ENCODE measurements at places on chromosomes 16 and 17.
A peak's percentile ranks its signal among the peaks of the same experiment; 100 is the strongest.

DNA sequence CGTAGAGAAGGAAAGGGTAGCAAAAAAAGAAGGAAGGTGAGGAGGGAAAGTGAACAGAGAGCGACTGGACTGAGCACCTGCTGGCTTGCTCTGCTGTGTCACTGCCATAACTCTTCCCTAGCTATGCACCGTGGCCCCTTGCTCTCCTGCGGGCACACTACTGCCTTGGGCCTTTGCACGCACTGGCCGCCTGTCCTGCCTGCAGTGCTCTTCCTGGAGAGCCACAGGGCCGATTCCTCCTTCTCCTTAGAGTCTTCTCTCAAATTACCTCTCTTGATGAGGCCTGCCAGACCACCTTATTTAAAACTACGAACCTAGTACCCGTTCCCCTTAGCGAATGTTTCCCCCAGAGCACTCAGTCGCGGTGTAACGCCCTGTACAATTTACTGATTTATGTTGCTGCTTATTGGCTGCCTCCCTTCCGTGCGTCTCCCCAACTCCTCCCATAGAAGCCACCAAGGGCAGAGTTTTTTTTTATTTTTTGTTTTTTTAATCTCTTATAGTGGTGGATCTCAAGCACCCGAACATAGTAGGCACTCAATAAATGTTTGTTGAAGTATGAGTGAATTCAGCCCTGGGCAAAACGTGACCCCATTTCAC, 70.3 kb downstream of the RAI1 start:
- peak; percentile 22 for DNase-seq

GRCh38 chr16:51757124-51757470, 606.0 kb upstream of the SALL1 start:
- DNase-seq = no peak

GRCh38 chr16:90032674-90033331, 13.5 kb upstream of the DBNDD1 start:
- DNase-seq = no peak

DNA sequence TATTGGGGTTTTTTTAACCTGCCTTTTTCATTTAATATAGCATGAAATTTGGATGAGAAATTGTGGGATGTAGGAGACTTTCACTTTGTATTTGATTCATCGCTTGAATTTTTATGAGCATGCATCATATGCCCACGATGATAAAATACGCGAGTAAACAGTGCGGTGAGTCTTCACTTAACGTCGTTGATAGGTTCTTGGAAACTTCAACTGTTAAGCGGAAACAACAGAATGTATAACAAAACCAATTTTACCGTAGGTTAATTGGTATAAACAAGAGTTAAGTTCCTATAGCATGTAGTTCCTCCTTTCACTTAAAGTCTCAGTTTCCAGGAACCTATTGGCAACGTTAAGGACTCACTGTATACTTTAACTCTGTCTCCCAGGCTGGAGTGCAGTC, 28.7 kb downstream of the MMP15 start:
- DNase-seq = no peak

- no peak for DNase-seq
These were observed 46.3 kb downstream of the ZNF18 start for GRCh38 chr17:11950771-11951519.

GRCh38 chr16:53876811-53877210, 172.9 kb downstream of the FTO start:
- no peak for DNase-seq

GRCh38 chr16:81693041-81693743, 85.9 kb upstream of the PLCG2 start:
- peak; percentile 94 for DNase-seq

DNA sequence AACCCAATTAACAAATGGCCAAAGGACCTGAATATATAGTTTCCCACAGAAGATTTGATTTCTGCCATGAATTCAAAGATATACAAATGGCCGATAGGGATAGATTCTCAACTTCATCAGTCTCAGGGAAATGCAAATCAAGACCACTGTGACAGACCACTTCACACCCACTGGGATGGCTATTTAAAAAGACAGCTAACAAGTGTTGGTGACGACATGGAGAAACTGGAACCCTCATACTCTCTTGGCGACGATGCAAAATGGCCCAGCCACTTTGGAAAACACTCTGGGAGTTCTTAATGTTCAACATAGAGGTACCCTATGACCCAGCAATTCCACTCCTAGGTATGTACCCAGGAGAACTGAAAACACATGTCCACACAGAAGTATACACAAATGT, 17.4 kb upstream of the KREMEN2 start:
- no peak for DNase-seq

DNA sequence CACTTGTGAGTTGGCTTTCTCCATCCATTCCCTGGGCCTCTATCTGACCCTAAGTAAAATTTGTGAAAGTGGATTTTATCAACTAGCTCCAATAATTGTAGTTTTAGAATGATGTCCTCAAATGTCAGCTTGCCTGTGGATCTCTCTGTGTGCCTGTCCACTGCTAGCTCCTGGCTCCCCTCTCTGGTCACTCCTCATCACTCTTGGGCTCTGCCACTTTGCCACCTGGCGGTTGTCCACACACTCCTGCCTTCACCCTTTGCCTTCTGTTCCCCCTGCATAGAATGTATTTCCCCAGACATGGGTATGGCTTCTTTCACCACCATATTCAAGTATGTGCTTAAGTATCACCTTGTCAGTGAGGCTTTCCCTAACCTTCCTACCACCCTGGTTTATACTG, 19.8 kb downstream of the ANKFN1 start:
- no peak for DNase-seq

DNA sequence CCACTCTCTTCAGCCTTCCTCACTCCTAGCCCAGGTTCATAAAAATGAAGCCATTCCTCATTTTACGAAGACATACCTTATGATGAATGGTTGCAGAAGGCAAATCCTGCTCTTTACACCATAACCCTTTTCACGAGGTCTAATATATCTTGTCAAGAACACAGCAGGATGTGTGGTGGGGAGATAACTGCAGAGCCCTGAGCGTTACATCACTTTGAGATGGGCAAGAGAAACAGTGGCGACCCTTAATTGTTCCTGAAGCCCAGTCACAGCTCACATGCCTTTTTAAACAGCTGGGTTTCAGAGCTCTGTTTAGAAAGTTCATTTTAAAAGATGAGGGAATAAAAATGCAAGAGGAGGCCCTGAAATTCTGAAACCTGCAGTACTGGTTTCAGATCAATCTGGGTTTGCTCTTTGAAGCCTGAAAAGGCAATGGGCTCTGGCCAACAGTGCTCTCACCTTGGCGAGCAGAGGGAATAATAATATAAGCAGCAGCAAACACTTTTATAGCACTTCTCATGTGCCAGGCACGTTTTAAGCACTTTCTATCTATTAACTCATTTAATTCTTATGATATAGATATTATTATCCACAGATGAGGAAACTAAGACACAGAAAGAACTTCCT, 2.9 kb downstream of the FAM117A start:
- no peak for DNase-seq

GRCh38 chr16:16788004-16788403, 409.1 kb downstream of the NPIPA7 start:
- DNase-seq = no peak

- DNase-seq = peak; percentile 8
These were observed 70.0 kb upstream of the TNRC6C start for GRCh38 chr17:77888242-77889134.

DNA sequence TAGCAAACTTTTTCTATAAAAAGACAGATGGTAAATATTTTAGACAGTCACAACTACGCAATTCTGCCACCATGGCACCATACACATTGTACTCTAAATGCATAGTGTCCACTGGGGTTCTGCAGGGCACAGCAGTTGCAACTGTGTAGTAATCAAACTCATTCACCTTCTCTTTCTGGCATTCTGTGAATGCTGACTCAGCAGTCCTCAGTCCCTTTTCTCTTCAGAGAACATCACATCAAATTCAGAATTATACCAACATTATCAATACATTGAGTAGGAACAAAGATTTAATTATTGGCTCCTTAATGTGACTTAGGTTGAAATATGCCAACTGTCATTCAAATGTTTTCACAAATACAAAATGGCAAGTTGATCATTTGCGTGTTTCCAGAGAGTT, 74.2 kb upstream of the N4BP1 start:
- DNase-seq = no peak

DNA sequence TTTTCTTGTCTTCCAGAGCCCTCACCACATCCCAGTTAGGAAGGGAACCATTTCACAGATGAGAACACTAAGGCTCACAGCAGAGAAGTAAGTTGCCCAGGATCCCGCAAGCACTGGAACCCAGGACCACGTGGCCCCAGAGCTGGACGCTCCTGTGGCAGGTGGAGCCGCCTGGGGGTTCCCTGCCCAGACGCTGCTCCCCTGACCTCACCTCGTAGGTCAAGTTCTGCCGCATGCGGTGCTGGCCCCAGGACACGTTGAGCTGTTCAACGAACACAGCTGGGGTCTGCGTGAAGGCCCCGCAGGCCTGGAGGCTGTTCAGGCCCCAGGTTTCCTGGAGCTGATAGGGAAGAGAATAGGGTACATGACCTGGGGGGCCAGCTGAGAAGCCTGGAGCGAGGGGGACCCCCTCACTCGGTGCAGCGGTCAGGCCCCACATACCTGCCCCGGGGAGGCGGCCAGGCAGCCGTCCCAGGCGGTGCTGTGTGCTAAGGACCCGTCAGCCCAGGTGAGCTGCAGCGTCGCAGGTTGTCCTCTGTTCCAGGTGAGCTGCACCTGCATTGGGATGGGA, 54.1 kb downstream of the RMI2 start:
- DNase-seq = no peak

GRCh38 chr16:83973581-83974385, 5.7 kb downstream of the NECAB2 start:
- DNase-seq = no peak

- no peak for DNase-seq
These were observed 738.8 kb downstream of the WWOX start for GRCh38 chr16:78838276-78838675.

DNA sequence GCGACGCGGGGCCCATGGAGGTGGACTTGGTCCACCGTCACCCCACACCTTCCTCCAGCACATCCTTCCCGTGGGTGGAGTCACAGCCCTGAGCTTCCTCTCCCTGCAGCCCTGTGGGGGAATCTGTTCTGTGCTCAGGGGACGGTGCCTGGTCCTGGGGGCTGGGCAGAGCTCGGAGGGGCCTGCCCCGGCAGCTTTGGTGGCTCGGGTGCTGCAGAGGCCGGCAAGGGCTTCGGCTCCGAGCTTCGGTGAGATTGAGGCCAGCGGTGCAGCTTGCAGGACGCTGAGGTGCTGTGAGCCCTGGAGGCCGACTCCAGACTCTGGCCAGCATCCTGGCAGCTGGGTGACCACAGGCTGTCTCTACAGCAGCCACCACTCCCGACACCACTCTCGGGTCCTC, 36.4 kb downstream of the METRNL start:
- no peak for DNase-seq

DNA sequence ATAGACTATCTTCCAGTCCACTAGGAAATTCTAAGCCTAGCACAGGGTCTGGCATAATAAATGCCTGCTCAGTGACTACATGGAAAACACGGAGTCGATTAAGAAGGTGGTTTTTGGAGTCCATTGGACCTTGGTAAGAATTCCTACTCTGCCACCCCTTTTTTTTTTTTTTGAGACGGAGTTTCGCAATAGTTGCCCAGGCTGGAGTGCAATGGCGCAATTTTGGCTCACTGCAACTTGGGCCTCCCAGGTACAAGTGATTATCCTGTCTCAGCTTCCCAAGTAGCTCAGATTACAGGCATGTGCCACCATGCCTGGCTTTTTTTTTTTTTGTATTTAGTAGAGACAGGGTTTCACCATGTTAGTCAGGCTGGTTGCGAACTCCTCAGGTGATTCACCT, 123.2 kb downstream of the HS3ST2 start:
- DNase-seq = no peak

GRCh38 chr17:79183293-79184158, 108.9 kb downstream of the ENGASE start:
- DNase-seq = no peak

- peak; percentile 98 for DNase-seq
These were observed 17.7 kb downstream of the PRCD start for GRCh38 chr17:76557368-76558197.

- no peak for DNase-seq
These were observed 6.9 kb upstream of the CHMP6 start for GRCh38 chr17:80984749-80985148.

GRCh38 chr17:19296786-19297778, 59.9 kb downstream of the EPN2 start:
- no peak for DNase-seq

- no peak for DNase-seq
These were observed 69.6 kb downstream of the MARF1 start for GRCh38 chr16:15573274-15573895.

DNA sequence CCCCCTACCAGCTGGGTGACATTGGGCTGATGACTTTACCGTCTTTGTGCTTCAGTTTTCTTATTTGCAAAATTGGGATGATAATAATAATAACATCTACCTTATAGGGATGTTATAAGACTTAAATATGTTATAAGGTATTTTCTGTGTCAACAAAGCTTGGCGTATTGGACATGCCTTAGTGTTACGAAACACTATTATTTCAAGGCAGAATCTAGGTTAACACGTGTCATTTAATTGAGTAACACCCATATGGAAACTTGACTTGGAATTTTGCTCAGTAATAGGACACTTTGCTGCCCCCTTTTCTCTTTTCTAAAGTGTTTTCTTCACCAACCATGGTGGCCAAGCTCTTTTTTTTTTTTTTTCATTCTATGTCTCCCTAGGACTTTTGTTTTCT, 294.2 kb upstream of the SALL1 start:
- no peak for DNase-seq

Data from endothelial cell of umbilical vein (primary cell).